ENCODE measurements at places on chromosomes 6 and 20. TPM values are rescaled to one million over a fixed set of nuclear protein-coding genes. Genes with fewer than 3 reads are reported as not detected.
A peak's percentile ranks its signal among the peaks of the same experiment; 100 is the strongest.

NKAIN2 gene
- not detected for total RNA-seq

EYA2 gene
- total RNA-seq: not detected

XKR7 gene
- total RNA-seq: not detected

FOXC1 gene
- total RNA-seq: 0.07 TPM

DNA sequence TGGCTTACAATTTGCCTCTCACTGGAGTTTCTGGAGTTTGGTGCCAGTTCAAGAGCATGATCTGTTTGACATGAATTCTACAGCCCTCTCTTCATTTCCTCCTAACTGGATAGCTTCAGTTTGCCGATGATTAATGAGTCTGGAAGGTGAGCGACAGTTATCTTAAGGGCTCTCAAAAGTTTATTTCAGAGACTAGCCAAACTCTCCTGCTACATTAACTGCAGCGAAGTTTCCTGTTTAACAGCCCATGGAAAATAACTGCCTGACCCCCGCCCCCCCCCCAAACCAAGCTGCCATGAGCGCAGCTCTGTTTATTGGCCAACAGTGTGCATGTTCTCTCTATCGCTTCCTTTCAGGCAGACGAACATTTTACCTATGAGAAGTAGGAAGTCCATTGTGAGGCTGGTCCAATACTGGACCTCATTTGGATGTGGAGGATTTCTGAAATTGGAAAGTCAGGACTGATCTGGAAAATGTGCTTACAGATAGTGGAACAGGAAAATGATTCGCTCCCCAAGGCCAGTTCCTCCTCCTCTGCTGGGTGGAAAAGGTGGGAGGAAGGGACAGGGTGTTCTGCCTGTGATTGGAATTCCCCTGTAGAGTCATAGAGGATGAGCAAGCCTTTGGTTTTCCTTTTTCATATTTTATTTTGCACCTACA is 522.2 kb upstream of the JAG1 start:
- no peak for DNase-seq

DNA sequence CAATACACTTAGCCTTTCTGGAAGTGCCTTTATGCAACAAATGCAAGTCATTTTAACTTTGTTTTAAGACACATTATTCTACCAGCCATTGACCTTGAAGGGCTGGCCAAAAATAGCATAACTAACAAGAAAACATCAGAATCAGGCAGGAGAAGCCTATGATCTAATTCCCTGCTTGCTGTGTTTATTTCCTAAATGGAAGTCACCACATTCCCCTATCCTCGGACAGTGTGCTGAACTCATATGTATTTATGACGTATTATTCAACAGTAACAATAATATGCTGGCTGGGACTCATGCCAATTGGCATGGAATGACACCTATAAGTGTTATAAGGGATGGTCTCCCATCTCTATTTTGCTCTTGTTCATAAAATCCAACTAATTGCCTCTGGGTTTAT is 140.7 kb downstream of the MAP3K7 start:
- DNase-seq: no peak

- no peak for DNase-seq
Measured at GRCh38 chr20:24684421-24684871, 215.0 kb downstream of the SYNDIG1 start.

DNA sequence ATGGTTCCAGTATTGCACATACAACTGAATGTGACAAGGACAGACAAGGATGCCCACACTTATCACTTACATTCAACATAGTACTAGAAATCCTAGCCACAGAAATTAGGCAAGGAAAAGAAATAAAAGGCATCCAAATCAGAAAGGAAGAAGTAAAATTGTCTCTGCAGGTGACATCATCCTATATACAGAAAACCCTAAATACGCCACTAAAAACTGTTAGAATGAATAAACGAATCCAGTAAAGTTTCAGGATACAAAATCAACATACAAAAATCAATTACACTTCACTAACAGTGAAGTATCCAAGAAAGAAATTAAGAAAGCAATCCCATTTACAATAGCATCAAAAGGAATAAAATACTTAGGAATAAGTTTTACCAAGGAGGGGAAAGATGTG is 66.1 kb downstream of the FAM217A start:
- no peak for DNase-seq

- DNase-seq: peak; percentile 86
Measured at GRCh38 chr6:37051138-37052026, 45.9 kb downstream of the FGD2 start.

GRCh38 chr6:37168811-37169495 is 999 bp upstream of the PIM1 start:
- peak; percentile 60 for DNase-seq

DNA sequence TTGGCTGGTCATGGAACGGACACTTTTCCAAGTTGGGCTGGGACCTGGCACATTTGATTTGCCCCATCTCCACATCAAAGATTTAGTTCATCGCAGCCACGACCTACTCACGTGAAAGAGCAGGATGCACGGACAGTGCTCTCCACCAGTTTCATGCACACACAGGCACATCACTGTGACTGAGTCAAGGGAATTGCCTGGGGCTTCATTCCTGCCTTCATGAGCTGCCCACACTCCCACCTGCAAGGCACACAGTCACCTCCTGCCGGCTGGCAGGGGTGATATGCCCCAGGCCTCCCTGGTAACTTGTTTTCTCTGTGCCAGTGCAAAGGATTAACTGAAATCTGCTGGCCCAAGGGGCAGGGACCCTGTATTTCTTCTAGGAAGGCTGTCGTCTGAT is 23.3 kb upstream of the CST1 start:
- DNase-seq: no peak

GRCh38 chr20:63060057-63060991 is 53.6 kb upstream of the BHLHE23 start:
- no peak for DNase-seq

DNA sequence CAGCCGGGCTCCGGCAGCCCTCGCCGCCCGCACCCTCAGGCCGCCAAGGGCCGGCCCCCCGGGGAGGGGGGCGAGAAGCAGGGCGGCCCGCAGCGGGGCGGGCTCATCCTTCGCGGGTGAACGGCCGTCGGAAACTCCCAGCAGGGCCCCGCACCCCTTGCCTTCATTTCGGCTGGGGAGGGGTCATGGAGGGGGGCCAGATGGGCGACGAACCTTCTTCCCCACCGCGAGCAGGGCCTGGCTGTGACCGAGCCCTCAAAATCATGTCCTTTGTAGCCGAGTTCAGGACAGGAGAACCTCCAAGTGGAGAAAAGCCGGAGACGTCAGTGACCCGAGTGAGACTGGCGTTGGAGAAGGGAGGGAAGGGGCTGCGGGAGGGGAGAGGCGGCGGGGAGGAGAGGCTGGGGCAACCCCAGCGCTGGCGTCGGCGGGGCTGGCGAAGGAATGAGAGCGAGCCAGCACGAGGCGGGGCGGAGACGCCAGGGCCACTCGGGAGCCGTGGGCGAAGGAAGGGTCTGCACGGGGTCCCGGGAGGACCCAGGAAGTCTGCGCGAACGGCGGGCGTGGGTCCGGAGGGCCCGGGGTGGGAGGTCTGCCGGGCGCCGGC is 571 bp upstream of the FOXC1 start:
- DNase-seq: no peak

DNA sequence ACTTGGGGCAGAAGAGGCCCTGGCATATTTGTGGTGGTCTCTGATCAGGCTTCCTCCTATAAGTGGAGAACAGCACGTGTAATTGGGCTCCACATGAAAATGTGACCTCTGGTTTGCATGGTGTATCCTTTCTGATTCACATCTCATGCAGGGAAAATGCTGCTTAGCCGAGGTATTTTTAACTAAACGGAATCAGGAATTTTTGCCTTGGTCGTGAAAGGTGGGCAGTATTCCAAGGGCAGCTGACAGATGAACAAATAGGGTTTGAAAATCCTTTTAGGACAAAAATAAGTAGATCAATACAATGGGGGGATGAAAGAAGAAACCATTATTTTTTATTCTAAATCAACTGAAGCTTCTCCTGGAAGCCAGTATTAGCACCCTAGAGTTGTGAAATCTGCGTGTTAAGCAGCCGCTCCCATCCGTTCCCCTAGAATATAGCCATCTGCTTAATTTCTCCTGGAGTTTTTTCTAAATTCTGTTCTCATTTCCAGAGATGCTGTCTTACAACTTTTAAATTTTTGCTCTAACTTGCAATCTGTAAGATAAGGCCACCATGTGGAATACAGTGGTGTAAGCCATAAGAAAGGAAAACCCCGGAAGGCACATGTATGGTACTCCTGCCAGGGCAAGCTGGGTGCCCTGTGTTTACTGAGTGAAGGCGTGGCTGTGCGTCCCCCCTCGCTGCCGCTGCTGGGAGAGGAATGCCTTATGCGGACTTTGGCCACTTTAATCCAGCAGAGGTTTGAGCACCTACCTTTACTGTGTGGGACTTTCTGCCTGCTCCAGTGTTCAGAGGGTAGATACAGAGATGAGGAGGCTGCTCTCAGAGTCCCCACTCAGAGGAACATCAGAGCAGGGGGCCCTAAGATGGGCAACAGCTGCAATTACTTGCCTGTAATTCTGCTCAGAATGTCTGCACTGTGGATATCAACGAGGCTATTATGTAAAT is 52.4 kb downstream of the SYNJ2 start:
- DNase-seq: no peak

DNA sequence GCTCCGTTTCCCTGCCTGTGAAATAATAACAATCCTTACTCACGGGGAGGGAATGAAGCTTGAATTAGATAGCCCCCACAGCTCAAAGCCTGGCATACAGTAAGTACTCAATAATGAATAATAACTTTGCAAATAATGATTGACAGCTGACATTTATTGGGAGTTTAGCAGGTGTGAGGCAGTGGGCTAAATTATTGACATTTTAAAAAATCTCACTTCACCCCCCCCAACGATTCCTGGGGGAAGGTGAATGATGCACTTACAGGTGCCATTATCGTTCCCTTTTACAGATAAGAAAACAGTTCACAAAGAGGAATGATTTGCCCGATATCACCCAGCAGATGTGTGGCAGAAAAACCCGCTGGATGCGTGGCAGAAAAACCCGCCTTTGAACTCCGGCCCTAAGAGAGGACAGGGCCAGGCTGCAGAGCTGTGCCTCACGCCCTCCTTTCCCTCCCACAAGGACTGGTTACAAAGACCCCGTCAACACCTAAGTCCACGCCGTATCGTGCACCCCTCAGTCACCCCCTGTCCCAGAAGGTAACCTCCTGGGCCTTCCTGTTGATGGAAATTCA is 114.2 kb upstream of the PTPN1 start:
- DNase-seq: no peak

DNA sequence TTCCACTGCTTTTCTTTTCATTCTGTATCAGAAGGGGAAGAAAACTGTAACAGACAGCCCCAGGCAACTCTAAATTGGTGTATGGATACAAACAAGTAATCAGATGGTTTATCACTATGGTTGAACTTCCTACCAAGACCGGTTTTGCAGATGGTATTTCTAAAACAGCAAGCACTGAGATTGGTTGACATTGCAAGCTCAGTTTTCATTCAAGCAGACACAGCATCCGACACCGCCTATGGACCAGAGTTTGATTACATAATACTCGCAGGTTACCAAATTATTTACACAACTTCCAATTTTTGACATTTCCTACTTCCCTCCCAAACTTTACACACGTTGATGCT is 209.9 kb downstream of the ALDH8A1 start:
- DNase-seq: no peak

- no peak for DNase-seq
Measured at GRCh38 chr6:160239929-160240690, 18.5 kb downstream of the SLC22A2 start.

DNA sequence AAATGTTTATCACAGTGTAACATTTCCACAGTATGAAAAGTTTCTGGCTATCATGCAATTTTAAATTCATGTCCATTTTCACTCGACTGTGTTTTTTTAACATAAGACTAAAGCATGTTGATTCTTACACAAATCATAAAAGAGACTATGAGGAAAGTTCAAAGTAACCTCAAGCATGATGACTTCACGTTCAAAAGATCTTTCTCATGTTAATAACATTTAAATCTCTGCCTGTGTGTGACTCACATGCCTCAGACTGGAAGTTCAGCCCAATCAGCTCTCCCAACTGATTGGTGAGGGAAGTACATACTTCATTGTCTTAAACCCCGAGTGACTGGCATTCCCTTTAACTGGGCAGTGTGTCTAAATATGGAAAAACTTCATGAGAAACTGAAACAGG is 37.4 kb downstream of the ATXN1 start:
- no peak for DNase-seq

- DNase-seq: peak; percentile 98
Measured at GRCh38 chr6:33199687-33200218, 712 bp downstream of the RXRB start.

- DNase-seq: no peak
Measured at GRCh38 chr6:17448165-17448564, 54.8 kb downstream of the CAP2 start.

DNA sequence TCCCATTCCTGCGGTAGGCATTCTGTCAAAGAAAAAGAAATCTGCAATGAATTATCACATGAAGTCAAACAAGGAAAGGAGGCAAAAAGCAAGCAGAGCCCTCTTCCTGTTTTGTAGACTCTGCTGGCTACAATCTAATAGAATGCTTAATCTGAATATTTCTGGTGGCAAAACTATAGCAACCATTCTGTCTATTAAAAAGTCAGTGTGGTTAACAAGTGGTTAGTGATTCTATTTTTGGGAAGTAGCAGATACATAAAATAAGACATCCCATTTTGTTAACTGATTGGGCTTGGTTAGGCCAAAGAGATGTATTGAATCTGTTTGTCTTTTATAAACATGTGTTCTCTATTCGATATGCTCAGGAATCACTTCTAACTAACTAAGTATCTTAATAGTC is 442.3 kb downstream of the CDC5L start:
- no peak for DNase-seq

DNA sequence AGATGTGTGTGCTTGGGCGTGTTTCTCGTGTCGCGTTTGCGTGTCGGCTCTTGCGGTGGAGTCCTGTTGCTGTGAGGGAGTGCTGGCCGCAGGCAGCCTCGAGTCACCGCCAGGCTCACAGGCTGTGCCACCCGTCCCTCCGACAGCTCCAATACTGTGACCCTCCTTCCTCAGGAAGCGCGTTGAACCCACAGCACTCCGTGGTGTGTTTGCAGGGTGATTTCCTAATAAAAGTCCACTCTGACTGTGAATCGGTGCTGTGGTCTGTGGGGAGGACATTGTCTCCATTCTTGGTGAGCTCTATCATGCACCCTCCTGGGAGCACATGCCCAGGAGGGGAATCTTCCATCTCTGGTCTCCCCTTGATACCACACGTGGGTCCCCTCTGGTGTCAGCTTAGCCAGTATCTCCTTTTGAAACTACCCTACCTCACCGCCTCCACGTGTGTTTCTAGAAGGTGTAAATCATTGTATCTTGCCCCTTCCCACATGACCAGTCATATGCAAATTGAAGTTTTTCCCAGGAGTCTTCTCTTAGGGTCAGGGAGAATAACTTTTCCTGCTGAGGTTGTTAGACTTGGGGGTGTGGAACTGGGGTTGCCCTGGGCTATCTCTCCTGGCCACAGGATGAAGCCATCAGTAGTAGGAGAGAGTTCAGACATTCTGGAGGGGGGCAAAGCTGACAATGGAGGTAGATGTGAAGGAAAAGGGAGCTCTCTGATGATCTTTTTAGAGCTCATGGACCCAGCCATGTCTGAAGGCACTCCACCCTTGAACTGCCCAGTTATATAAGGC is 13.3 kb upstream of the PCMTD2 start:
- no peak for DNase-seq

GRCh38 chr6:79467716-79468115 is 69.5 kb downstream of the LCA5 start:
- peak; percentile 54 for DNase-seq

- no peak for DNase-seq
Measured at GRCh38 chr6:118808793-118809638, 84.9 kb upstream of the ASF1A start.

- no peak for DNase-seq
Measured at GRCh38 chr20:50522053-50522674, 12.0 kb downstream of the PTPN1 start.
